ENCODE measurements at places on chromosomes 11 and 22. TPM values are rescaled to one million over a fixed set of nuclear protein-coding genes. Genes with fewer than 3 reads are reported as not detected.

DNA sequence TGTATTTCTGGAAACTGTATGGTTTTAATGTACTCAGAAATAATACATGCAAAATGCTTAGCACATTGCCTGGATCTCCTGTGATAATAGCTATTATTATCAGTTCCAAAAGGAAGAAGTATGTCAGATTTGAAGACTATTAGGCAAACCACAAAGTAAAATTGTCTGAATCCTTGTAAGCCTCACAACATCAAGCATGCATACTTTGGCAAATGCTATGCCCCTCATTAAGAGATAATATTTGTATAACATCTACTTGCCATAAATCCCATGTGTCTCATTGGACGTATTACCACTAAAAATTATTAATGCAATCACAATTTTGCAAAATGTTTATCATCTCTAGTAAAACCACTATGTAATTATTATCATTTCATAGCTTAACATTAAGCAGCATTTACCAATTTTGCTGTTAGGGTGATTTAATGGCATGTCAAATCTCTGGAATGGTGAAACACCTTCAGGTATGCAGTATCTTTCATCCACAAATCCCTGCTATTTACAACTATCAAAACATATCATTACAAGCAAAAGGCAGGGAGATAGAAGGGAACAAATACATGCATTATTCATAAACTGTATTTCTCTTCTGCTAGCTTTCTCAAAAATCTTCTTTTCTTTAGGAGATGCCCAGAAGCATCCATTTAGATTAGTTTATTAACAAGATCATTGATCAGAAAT lies 974.6 kb upstream of the RAG2 start:
- DNase-seq: no peak

- no peak for DNase-seq
Observed at GRCh38 chr11:371716-372590, 2.7 kb downstream of the B4GALNT4 start.

GRCh38 chr11:82398300-82398815 lies 335.3 kb downstream of the FAM181B start:
- DNase-seq: peak; percentile 46

DNA sequence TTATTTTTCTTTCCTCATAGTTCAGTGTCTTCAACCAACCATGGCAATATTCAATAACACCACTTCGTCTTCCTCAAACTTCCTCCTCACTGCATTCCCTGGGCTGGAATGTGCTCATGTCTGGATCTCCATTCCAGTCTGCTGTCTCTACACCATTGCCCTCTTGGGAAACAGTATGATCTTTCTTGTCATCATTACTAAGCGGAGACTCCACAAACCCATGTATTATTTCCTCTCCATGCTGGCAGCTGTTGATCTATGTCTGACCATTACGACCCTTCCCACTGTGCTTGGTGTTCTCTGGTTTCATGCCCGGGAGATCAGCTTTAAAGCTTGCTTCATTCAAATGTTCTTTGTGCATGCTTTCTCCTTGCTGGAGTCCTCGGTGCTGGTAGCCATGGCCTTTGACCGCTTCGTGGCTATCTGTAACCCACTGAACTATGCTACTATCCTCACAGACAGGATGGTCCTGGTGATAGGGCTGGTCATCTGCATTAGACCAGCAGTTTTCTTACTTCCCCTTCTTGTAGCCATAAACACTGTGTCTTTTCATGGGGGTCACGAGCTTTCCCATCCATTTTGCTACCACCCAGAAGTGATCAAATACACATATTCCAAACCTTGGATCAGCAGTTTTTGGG lies at the start of gene OR51T1:
Gene OR51T1 (plus strand): TSS at position 41 of the 641 bp plus-strand sequence. CDS start 0 bp downstream, at position 41.
- DNase-seq: no peak

- DNase-seq: peak; percentile 86
Observed at GRCh38 chr22:49966774-49967705, 6.5 kb downstream of the PIM3 start.

GRCh38 chr11:67118181-67118766 lies 789 bp upstream of the KDM2A start:
- DNase-seq: peak; percentile 84

GRCh38 chr22:32338757-32339156 lies 18.9 kb upstream of the RFPL3 start:
- DNase-seq: no peak

DNA sequence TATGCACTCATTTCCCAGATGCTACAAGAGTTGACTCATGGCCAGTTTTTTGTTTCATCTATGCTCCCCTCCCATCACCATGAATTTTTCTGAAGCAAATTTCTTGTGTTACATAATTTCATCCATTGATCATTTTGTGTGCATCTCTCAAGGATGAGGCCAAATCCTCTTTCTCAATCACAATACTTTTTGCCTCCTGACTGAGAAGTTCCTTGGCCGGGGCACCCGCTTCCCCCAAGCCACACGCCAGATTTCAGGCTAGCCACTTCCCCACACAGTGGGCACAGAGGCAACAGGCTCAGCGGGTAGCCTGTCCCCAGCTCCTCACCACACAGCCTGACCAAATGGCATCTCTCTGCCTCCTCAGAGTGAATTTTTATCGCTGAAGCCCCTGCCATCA lies 9.8 kb upstream of the DSCAML1 start:
- no peak for DNase-seq

GRCh38 chr11:31802990-31803812 lies 7.9 kb downstream of the PAX6 start:
- DNase-seq: no peak

The LARGE2 gene
- not detected for total RNA-seq

The C11orf91 gene
- total RNA-seq: not detected

The USP2 gene
- 1.6 TPM for total RNA-seq
